ENCODE measurements at places on chromosomes 7 and 10. TPM values are rescaled to one million over a fixed set of nuclear protein-coding genes. Genes with fewer than 3 reads are reported as not detected.

OR2A42 gene
- total RNA-seq, result not detected

PPA1 gene
- 191 TPM for total RNA-seq

SPDYE2B gene
- not detected for total RNA-seq

CRHR2 gene
- not detected for total RNA-seq

CDC14C gene
- total RNA-seq, result not detected
